Stimulated activated CD4-positive, alpha-beta T cell treated with anti-CD3 and anti-CD28 coated beads, Interleukin-4, amount 100 ng/mL, for 4 hours (primary cell): ENCODE measurements at places on chromosomes 2 and 18.

DNA sequence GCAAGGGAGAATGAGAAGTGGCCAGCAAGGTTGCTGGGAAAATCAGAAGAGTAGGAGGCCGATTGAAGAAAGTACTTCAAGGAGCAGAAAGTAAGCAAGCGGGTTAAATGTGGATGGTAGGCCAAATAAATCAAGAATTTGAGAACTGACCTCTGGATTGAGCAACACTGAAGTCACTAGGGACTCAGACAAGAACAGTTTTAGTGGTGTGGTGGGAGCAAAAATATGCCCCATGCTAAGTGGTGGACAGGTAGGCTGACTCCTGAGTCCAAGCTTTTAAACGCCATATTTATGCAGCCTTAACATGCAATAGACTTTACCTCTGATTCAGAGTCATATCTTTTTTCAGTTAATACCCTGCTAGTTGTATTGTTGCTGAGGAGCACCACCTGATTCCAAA, 4.5 kb downstream of the TRABD2A start:
- no peak for DNase-seq

GRCh38 chr2:197972061-197972460, 167.7 kb downstream of the PLCL1 start:
- DNase-seq, result no peak

DNA sequence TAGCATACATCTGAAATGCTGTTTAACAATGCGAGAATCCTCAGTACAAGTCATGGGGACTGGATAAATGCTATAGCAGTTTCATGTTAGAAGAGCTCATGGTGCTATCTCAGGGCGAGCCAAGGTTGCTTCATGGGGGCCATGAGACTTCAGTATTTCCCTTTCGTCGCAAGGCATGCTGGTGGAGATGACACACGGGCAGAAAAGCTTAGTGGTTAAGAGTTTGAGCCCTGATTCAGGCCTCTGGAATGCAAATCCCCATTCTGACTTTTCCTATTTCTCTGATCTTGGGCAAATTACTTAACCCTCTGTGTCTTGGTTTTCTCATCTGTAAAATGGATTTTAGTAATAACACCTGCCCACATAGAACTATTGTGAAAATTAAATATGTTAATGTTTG, 57.4 kb upstream of the EPHA4 start:
- DNase-seq, result no peak

DNA sequence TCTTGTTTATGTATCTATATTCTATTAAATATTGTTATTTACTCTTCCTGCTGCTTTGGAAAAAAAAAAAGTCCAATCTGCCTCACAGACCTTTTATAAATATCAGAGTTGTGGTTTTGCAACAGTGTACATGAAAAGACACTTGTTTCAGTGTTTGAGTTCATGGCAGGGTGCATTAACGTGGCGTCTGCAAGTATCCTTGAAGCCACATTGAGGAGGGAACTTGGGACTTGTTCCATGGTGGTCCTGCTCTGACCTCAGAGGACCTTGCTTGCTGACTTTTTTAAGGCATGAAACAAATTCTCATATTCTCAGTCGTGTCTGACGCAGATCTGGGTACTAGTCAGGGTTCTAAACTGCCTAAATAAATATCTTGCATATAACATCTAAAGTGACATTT, 55.1 kb downstream of the CRIM1 start:
- no peak for DNase-seq

DNA sequence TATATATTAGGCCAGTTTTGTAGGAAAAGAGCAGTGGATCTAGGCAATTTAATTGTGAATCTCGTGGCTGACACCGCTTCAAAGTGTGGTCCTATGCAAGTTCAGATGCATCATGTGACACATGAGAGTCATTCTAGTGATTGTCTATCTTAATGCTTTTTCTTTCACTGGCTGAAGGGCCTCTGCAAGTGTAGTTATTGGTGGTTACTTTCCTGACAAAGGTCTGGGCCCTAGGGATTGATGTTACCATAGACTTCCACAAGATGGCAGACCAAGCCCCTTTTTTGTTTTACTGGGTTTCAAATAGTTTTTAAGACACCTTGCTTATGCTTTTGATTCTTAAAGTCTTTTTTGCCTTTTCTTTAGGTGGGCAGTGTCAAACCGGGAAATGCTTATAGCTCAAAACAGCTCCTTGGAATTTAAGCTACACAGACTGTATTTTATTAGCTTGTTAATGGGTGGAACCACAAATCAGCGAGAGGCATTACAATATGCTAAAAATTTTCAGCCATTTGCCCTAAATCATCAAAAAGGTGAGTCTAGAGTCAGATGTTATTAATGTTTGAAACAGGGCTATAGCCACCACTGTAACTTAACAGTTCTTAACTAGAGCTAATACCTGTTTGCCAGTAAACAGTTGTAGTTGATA, 25.9 kb downstream of the CD8A start:
- DNase-seq, result no peak

- DNase-seq, result no peak
These were observed 269.6 kb downstream of the HAUS1 start for GRCh38 chr18:46373791-46374190.

- DNase-seq, result no peak
These were observed 27.2 kb downstream of the TWIST2 start for GRCh38 chr2:238875101-238875470.

GRCh38 chr2:10370895-10371294, 68.2 kb downstream of the HPCAL1 start:
- DNase-seq, result no peak

- no peak for DNase-seq
These were observed 75.7 kb downstream of the MYO5B start for GRCh38 chr18:50119296-50119695.

GRCh38 chr2:118292991-118293390, 204.7 kb downstream of the INSIG2 start:
- no peak for DNase-seq

DNA sequence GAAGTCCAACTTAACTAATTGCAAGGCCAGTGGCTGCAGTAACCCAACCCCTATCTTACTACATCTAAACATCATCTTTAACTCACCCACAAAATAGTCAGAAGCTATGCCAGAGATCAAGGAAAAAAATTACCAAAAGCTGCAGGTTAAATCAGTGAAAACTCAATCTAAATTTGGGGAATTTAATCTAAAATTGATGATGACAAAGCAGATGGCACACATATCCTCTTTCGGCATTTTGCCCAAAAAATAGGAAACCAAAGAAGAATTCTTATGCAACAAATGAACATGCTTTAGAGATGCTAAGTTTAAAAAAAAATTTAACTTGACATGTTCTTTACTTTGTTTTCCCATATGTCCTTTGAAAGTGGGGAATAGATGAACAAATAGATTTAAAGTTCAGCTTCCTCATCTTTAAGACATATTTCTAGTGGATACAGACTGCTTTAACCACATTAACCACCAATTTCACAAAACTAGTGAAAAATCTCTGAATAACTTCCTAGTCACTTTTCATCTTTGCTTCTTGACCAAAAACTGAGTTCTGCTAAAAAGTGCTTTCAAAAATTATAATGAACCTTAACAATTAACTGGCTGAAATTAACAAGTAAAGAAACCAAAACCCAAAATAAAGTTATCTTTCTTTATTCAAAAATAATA, 74.3 kb upstream of the CCDC150 start:
- DNase-seq, result no peak

DNA sequence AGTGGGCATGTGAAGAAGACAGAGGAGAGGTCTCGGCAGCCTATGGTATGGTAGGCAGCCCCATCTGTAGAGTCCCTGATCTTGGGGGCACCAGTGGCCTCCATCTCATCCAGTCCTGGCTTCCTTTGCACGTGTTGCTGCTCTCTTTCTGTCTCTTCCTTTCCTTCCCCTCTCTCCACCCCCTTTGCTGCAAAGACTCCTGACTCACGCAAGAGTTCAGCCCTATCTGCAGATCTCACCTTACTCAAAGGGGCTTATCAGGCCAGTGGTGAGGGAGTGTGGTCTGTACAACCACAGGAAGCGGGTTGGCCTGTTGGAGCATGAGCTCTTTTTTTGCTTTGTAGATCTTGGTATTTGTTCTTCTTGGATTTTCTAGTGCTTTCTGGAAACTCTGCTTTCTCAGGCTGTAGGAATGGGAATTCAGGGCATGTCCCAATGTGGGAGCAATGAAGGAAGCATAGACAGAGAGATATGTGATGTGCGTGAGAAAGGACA, 14.6 kb upstream of the NT5DC4 start:
- no peak for DNase-seq

GRCh38 chr18:13483316-13484270, 242.8 kb downstream of the FAM210A start:
- DNase-seq, result no peak

DNA sequence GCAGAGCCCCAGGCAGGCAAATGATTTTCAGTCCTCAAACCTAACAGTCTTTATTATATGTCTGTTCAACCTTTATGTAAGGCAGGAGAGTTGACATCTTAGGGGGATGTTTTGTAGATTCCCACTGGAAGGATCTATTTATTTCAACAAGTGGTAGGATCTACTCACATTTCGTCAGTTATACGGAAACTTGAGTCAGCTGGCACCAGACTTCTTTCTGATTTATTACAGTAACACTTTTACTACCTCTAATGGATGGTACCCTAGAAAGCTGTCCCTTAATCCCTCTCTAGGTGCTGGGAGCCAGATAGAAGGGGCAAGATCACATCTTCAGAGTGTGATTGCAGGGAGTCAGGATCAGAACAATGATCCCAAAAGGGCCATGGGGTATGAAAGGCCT, 2.1 kb upstream of the RPL31 start:
- no peak for DNase-seq

- peak; percentile 41 for DNase-seq
These were observed 142.8 kb downstream of the NDUFA10 start for GRCh38 chr2:239882331-239882732.

DNA sequence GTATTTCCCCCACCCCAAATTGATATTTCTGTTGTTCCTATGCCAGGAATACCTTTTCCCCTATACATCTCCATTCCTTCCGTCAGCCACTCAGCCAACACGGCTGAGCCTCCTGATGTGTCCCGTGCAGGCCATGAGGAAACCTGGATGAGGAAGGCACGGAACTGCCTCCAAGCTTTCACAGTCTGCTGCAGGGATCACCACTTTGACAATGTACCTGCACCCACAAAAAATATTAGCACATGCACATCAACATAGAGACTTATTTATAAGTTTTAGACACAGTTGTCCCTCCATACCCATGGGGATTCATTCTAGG, 101.4 kb upstream of the PPP1CB start:
- no peak for DNase-seq

DNA sequence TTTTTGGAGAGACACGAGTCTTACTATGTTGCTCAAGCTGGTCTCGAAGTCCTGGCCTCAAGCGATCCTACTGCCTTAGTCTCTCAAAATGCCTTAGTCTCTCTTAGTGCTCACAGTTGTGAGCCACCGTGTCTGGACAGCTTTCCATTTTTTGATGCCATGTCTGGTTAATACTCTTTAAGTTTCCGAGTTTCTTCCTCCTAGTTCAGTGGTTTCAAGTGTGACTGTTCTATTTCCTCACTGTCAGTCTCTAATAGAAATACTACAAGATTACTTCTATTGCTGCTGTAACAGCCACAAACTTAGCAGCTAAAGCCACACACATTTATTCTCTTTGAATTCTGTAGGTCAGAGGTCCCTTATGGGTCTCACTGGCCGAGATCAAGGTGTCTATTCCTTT, 125.1 kb upstream of the MGAT5 start:
- DNase-seq, result no peak

- DNase-seq, result no peak
These were observed 133.2 kb upstream of the EPHA4 start for GRCh38 chr2:221705185-221705877.

- DNase-seq, result peak; percentile 34
These were observed 24.4 kb downstream of the PUM2 start for GRCh38 chr2:20326163-20326780.

DNA sequence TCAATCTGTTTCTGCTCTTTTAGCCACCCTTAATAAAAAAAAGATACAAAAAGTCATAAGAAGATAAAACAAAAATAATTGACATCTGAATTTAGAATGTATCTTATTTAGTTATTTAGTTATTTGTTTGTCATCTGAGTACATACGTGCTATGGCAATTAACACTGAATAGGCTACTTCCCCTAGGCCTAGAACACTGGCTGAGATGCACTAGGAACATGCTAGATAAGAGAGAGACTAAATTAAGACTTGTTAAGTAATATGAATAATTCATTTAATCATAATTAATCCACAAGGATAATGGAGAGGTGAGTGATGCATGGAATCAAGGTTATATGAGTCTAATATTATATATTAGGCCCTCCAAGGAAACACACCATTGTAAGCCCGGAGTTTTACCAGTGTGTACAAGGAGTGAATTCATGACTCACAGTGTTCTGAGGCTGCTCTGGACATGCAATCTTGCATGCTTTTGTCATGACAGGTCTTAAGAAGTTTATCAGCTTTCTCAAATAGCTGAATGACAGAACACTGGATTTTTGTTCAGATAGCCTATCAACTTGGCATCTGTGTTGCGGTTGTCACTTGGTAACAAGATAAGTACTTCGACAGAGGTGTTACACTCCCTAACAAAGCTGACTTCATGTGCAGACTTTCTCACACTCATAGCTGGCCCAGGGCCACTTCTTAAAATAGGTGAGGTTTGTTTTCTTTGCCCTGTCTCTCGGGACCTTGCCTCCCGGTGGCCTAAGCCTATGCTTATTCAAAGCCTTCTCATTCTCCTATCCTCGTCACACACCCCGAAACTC, 5.0 kb upstream of the SERPINB2 start:
- DNase-seq, result no peak

- DNase-seq, result no peak
These were observed 71.8 kb upstream of the SP5 start for GRCh38 chr2:170643346-170643745.

- no peak for DNase-seq
These were observed 44.6 kb downstream of the HAUS1 start for GRCh38 chr18:46148810-46149209.

DNA sequence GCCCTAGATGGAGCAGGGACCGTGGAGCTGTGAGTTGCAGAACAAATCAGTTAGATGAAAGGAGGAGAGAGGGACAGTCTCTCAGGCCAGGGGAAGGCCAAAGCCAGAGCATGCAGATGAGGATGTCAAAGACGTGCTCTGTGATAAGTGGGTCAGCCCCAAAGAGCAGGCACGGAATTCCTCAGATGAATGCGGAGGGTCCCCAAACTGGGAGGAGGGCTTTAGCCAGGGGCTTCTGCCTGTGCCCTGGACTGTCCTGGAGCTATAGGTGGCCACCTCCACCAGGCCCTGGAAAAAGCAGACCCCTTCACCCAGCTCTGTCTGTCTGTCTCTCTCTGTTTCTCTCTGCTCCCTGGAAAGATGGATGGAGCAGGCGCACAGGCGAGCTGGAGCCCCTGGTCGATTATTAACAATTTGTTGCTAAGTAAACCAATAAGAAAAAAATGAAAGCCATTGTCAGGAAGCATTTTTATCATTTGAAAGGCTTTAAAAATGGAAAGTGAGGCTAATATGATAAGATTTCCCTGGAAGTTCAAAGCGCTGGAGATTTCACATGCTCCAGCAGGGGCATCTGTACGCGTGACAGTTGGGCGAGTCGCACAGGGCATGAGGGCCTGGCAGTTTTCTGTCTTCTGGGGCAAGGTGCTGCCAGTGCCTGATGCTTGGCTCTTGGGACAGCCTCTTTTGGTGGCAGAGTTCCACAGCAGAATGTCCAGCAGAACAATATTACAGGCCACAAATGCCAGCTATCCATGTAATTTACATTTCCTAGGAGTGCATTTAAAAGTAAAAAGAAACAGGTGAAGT, 241.0 kb downstream of the GLI2 start:
- DNase-seq, result no peak

- DNase-seq, result no peak
These were observed 57.6 kb upstream of the TWIST2 start for GRCh38 chr2:238790126-238790832.
